Activated CD4-positive, CD25-positive, alpha-beta regulatory T cell (primary cell): ENCODE measurements at places on chromosomes 1 and 21.

DNA sequence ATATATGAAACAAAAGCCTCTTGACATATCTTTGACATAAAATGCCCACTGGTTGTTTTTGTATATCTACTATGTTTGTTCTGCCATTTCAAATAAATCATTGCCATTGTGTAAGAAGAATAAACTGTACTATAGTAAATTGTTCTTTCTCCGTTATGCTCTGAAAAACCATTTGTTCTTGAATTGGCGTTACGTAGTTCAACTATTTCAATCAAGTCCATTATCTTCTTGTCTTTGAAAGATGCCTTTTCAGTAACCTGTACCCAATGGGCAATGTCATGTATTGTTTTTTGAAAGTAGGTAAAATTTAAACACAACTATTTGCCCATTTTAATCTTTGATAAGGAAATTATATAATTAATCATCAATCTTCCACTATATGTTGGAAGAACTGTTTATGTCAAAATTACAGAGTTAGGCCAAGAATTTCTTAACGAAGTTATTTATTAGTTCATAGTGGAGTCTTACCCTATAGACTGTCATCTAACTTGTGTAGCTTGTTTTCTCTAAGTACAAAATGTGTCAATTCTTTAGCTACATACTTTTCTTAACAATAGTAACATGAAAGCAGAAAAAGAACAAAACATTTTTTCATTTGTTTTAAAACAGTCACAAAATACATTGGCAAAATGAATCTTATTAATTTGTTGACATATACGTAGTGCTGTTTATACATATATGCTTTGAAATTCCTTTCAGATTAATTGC is 294.8 kb downstream of the PTPRC start:
- DNase-seq = no peak

- no peak for DNase-seq
These were observed 599.4 kb downstream of the LTN1 start for GRCh38 chr21:28393279-28393678.

DNA sequence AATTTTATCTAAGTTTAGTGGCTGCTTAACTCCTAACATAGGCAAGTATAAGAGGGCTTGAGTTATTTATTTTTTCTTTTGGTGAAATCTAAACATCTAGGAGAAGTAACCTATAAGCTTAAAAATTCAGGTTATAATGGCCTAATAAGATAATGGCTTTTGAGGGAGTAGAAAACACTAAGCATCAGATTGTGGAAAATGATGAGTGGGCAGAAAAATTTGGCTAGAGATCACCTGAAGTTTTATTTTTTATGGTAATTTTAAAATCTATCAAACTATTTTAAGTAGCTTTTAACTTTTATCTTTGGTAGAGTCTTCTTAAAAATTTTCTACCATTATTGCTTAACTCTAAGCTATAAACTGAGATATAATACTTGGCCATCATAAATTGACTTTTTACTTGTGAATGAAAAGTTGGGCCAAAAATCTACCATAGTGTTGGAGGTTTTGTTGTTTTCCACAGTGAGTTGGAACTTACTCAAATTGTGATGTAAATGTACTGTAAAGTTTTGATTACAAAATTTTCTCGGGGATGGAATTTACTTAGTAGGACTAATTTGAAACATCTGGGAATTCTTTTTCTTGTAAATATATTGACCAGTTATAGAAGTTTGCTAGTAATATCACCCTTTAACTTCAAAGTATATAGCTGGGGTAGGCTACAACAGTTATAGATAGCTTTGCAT is 63.9 kb downstream of the USP25 start:
- no peak for DNase-seq

DNA sequence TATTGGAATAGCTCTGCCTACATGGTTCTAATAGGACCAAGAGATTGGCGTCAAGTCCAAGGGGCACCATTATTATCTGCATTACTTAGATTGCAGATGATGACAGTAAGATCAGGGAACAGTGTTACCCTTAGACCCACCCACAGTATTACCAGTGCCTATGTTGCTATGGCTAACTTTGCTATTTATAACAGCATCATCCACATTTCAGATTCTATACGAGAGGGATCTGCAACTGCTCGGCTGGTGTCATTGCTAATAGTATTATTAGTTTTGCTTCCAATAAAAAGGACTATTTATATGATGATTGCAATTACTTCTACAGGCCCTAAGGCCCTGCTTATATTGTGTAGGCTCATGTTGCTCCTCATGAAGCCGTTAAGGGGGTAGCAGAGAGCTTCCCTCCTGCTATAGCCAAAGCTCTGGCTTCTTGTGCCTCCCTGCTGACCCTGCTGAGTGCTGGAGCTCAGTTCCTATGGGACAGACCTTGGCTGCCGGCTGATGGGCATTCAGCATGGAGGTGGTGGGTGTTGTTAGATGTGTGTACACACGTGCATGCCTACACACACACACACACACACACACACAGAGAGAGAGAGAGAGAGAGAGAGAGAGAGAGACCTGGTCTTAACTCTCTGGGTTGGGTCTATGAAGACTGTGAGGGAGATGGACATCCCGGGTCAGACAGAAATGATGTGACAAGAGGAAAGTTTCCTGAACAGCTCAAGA is 1.3 kb downstream of the BCAN start:
- no peak for DNase-seq

DNA sequence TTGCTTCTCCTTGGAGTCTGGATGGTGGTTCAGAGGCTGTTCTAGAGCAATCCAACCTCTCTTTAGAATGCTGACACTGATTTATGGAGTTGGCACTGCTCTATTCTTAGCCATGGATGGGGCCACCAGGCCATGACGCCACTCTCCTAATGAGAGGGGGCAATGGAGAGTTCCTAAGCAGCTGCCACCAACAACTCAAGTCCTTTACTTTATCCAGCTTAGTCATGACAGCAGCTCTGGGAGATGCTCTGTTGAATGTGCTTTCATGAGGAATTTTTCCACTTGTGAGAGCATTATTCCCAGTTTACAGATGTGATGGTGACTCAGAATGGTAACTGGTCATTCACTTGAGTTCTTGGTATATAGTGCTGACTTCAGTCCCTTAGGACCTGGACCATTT is 366.3 kb downstream of the HHAT start:
- DNase-seq = no peak

DNA sequence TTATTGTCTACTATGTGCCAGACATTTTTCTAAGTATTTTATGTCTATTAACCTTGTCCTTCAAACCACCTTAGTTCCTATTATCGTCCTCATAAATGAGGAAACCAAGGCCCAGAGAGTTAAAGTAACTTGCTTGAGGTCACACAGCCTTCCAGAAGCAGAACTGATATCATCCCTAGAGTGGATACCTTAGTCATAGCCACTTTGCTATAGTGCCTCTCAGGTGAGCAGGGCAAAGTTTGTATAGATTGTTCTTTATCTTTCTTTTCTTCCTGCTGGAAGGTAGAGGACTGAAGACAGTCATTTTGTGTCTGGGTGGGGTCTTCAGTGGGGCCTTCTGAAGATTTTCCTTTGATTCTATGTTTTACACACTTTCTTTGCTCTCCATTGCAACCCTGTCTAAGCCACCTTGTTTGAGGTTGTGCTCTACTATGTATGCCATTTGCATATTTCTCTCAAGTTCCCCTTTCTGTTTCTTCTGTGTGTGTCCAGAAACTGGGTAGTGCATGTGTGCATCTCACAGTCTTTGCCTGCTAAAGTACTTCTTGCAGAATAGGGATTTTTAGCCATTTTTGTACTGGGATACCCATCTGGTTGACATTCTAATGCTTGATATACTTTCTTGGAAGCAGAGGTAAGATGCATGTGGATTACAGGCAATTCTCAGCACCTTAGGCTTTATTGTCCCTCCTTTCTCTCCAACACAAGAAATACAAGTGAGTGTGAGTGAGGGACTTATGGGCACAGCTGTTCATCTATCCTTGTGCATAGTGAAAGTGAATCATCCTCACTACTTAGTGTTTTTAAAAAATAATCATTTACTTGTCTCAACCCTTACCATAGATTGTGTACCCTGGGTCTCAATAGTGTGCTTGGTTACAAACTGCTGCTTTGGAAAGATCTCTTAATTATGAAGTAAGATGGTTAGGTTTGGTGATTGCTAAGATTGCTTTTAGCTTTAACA is 207.6 kb upstream of the HMCN1 start:
- DNase-seq = no peak

- DNase-seq = no peak
These were observed 379 bp downstream of the RER1 start for GRCh38 chr1:2391931-2392509.

- no peak for DNase-seq
These were observed 66.6 kb downstream of the MAN1C1 start for GRCh38 chr1:25683177-25683576.

GRCh38 chr1:104322131-104322530 is 572.4 kb downstream of the AMY1C start:
- no peak for DNase-seq

DNA sequence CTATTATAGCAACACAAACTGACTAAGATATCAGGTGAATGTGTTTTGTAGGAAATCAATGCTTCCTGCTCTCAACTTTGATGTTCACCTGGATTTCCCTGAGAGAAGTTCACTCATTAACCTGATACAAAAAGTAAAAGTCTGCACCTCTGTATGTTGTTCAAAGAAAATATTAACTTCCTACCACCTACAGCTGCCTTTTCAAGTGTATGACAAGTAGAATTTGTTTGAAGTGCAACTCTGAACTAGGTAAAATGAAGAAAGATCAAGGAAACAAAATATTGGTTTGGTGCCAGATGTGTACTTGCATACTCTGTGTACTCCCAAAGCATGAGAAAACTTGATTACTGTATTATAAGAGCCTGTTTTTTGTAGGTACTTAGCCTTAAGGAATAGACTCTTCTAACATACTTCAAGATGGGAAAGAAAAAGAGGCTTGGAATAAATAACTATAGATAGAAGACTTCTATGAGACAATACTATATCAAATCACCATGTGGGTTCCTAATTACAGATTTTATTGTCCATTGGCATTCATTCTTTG is 193.4 kb downstream of the APP start:
- DNase-seq = no peak

GRCh38 chr1:222224636-222225315 is 323.1 kb downstream of the HHIPL2 start:
- DNase-seq = no peak

- no peak for DNase-seq
These were observed 45.7 kb downstream of the RGSL1 start for GRCh38 chr1:182495693-182496092.

DNA sequence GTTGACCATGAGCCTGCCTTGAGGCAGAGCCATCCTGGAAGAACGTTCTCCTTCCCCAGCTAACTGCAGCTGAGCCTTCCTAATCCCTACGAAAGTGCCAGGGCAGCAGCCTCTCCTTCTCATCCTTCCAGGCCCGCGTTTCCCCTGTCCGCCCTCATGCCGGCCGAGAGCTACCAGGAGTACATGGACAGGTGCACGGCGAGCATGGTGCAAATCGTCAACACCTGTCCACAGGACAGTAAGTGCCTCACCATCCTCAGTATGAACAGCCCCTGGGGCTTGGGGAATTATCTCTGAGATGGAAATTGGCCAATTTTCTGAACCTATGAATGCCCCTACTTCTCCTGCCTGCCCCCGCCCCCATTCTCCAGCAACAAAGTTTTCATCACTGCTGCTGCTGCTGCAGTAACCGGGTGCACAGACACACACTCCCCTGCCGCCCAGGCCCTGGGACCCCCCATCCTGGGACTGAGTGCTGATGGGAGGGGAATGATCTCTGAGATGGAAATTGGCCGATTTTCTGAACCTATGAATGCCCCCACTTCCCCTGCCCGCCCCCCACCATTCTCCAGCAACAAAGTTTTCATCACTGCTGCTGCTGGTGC is 39.6 kb downstream of the UBASH3A start:
- DNase-seq = no peak

GRCh38 chr1:220271706-220272046 is 577 bp downstream of the RAB3GAP2 start:
- DNase-seq = no peak

GRCh38 chr1:204409836-204410687 is 1.6 kb downstream of the PPP1R15B start:
- no peak for DNase-seq

GRCh38 chr1:231966983-231967382 is 340.4 kb downstream of the DISC1 start:
- DNase-seq = no peak

DNA sequence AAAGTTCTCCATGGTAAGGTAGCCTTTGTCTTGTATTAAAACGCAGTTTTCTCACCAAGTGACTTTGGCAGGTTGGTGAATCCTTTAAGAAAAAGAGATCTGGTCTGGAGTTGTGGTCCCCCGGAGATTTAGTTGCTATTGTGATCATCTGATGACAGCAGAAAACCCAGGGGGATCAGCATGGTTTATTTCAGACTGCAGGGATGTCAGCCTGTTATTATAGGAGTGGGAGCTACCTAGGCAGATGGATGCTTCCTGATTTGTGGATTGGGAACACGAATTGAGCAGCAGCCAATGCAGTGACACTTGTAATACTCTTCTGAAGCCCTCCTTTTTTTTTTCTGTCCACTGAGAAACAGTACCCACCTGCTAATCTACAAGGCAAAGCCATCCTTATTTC is 150.2 kb downstream of the ST6GALNAC3 start:
- no peak for DNase-seq

DNA sequence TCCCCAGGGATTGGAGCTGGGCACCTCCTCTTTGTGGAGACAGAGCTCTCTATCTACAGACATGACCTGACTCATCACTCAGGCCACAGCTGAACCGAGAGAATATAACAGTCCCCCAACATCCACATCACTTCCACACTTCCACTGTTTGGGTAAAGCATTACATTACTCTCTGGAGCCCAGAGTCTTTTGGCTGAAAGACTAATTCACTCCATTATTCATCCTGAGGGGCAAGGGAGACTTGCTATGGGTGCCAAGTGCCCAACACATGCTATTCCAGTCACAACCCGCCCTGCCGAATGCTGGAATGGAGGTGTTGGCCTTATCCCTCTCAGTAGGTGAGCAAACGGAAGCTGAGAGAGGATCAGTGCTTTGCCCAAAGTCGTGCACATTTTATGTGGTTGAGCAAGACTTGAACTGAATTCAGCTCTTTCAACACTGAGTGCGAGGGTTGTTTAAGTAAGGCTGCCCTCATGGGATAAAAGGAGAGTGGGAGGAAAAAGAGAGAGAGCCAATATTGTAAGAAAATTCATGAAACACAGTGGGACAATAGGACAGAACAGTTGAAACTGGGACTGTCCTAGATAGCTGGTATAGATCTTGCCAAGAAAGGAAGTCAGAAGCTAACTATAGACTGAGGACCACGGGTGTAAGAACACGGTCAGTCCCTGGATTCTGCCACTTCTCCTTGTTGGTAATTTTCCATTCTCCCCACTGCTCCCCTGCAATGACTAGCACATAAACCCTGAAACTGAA is 13.5 kb upstream of the CHI3L1 start:
- no peak for DNase-seq
